ENCODE measurements at places on chromosomes 6 and 20.

- DNase-seq = no peak
Observed at GRCh38 chr6:134647861-134648260, 302.0 kb downstream of the ALDH8A1 start.

- DNase-seq = no peak
Observed at GRCh38 chr6:91634791-91635190, 1047.9 kb upstream of the MAP3K7 start.

- no peak for DNase-seq
Observed at GRCh38 chr6:158840465-158840864, 21.3 kb upstream of the EZR start.

DNA sequence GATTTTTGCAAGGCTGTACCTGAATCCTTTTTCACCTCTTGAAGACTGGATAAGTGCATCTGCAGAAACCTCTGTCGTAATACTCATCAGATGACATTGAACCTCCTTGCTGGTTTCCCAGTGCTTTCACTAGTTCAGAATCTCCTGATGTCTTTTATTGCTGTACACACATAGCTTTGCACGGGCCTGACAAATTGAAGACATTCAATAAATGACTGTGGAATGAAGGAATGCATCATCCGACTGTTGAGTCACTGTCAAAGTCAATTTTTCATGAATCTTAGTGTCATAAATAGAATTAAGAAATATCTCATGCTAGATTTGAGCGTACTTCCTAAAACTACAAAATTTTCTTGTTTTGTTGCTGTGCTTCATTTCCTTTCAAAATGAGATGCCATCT lies 598.2 kb upstream of the MAP3K7 start:
- no peak for DNase-seq

DNA sequence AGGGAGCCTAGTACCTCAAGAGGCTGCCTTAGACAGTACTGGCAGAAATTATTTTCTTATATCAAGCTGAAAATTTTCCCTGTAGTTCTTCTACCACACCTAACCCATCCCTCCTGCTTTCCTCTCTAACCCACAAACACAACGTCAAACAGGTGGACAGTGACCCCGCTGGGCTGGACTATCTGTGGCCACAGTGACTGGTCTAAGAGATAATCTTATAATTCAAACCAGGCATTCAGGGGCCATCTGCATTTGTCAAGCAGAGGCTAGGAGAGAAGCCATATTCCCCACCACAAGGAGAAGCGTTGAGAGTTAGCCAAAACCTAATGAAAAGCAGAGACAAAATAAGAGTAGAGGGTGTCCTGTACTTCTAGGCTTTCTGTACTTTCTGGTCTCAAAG lies 8.2 kb downstream of the HDDC2 start:
- DNase-seq = no peak

Measured in activated naive CD4-positive, alpha-beta T cell treated with Interleukin-2 at 50 U/mL for 16 hours (primary cell).